ENCODE measurements at places on chromosomes 13 and 19.

- no peak for DNase-seq
Measured at GRCh38 chr19:50024719-50025021, 502 bp downstream of the VRK3 start.

DNA sequence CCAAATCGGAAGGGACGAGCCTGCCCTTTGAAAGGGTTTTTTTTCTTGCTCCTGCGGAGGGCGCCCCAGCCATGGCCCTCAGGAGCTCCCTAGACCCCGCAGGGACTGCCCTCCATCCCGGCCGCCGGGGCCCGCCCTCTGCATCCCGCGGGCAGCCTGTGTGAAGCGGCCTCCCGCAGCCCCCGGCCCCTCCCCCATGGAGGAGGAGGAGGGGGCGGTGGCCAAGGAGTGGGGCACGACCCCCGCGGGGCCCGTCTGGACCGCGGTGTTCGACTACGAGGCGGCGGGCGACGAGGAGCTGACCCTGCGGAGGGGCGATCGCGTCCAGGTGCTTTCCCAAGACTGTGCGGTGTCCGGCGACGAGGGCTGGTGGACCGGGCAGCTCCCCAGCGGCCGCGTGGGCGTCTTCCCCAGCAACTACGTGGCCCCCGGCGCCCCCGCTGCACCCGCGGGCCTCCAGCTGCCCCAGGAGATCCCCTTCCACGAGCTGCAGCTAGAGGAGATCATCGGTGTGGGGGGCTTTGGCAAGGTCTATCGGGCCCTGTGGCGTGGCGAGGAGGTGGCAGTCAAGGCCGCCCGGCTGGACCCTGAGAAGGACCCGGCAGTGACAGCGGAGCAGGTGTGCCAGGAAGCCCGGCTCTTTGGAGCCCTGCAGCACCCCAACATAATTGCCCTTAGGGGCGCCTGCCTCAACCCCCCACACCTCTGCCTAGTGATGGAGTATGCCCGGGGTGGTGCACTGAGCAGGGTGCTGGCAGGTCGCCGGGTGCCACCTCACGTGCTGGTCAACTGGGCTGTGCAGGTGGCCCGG lies 815 bp downstream of the MAP3K10 start:
- DNase-seq, result peak; percentile 55

- DNase-seq, result peak; percentile 28
Measured at GRCh38 chr19:11410682-11411081, 8.4 kb downstream of the RGL3 start.

DNA sequence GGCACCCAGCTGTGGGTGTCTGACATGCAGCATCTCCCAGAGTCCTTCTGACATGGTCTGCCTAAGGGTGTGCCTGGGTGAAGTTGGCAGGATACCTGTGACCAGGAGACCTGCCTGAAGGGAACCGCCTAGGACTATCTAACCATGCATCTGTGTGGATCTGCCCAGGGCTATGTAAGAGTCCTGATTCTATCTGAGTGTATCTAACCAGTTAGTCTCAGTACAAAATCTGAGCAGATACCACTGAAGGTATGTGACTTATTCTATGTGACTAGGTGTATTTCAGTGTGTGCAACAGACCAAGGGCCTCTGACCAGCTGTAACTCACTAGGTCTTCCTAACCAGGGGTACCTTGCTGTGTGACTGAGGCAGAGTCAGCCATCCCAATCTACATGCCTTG lies 28.2 kb upstream of the FBL start:
- no peak for DNase-seq

DNA sequence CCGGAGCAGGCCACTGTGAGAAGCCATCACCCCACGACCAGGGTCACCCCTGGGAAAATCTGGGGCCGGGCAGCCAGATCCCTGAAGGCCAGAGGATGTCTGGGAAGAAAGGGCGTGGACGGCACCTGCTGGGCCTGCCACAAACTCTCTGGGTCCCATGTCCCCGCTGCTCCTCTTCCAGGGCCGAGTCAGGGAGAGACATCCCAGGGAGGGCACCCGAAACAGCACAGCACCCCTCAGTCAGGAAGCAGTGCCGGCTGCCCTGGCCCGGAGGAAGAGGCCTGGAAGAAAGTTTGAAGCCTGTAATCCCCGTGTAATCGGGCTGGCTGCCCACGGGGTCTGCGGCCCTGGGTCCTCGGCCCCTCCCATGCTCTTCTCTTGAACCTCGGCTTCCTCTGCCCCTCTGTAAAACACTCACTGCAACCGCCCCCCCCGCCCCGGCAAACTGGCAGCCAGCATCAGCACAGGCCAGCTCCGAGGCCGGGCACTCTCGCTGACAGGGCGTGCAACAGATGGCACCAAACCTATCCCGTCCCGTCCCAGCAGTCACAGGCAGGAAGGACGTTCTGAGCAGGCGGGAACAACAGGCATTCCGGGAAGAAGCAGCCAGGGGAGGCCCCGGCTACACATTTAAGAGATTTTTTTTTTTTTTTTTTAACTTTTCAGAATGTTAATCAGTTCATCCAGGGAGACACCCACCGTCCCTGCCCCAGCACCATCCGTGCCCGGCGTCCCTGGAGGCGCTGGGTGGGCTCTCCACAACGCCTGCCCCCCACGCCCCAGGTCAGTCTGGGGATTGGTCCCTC lies 1.5 kb downstream of the SBNO2 start:
- DNase-seq, result peak; percentile 78

DNA sequence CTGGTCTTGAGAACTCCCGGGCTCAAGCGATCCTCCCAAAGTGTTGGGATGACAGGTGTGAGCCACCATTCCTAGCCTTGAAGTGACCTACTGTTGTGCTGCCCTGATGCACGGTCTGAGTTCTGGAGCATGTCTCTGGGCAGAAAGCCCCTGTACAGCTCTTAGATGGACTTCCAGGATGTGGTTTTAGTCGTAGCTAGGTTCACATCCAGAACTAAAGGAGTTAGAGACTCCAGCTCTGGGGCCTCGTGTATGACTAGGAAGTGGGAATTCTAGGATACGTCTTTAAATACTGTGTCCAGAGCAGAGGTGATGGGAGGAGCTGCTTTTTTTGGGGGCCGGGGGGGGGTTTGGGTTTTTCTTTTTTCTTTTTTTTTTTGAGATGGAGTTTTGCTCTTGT lies 12.2 kb downstream of the UPF1 start:
- DNase-seq, result no peak

- DNase-seq, result no peak
Measured at GRCh38 chr19:38386971-38387549, 774 bp downstream of the GGN start.

DNA sequence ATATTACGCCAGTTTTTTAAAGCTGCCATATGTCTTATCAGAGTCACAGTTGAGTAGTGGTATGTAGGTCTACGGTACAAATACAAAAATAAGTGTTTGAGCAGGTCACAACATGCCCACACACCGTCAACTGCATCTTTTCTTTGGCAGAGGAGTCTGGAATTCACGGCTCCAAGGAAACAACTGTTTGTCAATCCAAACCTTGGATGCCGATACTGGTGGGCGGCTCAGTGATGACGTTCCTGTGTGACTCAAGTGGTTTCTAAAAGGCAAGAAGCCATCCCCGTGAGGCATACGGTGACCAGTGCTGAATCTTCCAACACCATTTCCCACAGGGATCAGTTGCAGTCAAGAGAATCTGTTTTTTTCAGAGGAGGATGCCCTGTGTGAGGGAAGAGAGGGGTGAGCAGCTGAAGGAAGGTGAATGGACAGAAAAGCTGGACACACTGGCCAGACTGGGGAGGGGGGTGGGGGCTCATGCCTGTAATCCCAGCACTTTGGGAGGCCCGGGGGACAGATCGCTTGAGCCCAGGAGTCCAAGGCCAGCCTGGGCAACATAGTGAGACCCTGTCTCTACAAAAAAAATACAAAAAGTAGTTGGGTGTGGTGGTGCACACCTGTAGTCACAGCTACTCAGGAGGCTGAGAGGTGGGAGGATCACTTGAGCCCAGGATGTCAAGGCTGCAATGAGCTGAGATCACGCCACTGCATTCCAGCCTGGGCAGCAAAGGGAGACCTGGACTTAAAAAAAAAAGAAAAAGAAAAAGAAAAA lies 22.8 kb upstream of the CEBPG start:
- peak; percentile 14 for DNase-seq

DNA sequence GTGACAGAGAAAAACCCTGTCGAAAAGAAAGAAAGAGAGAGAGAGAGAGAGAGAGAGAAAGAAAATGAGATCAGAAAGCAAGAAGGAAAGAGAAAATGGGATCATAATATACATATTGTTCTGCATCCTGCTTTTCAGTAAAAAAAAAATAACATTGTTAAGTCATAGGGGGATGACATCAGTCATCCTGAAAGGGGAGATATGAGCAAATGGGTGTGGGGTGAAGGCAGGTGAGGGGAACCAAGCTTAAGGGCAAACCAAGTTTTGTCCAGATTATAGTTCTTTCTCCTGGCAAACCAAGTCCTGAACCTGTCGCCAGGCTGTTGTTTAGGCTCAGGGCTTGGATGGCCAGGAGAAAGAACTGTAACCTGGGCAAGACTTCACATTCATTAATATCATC lies 92.6 kb upstream of the TMTC4 start:
- no peak for DNase-seq

DNA sequence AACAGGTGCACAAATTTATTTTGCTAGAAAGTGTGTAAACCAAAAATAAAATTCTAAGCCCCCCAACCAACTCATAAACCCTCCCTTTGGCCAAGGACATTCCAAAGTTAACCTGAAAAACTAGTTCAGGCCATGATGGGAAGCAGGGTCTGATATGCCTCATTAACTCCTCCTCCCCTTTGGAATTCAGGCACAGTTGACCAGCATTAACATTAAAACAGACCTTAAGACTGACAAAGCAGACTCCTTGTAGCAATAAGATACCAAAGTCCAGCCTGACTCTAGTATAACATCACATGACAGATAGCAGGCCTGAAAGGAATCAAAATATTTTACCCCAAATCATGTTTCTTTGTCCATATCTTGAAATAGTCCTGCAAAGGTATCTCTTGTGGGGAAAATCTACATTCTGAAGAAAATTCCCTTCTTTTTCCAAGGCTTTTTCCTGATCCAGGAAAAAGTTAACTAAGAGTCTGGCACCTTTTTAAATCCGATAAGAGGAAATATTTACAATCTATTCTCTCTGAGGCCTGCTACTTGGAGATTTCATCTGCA lies 19.7 kb downstream of the NEK5 start:
- DNase-seq, result no peak

DNA sequence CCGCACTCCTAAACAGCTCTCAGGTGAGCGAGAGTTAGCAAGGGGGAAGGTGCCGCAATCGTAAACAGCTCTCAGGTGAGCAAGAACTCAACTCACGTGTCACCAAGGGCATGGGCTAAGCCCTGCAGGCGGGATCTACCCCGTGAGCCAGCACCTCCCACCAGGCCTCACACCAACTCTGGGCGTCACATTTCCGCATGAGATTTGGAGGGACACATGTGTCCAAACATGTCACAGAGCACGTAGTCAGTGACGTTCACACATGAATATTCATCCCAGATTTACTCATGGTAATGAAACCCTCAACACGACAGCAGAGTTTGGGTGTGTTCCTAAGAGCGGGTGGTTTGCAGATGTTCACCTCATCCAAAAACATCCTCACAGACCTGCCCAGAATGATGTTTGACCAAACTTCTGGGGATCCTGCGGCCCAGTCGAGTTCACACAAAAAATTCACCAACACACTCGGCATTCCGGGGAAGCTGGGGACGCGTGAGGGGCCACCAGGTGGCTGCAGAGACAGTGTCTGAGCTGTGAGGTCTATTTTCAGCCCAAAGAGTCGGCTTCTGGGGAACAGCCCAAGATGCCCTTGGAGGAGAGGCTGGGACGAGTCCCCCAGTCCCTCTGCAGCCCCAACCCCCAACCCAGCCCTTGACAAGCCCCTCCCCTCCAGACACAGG lies 19.6 kb downstream of the C2CD4C start:
- DNase-seq, result no peak

DNA sequence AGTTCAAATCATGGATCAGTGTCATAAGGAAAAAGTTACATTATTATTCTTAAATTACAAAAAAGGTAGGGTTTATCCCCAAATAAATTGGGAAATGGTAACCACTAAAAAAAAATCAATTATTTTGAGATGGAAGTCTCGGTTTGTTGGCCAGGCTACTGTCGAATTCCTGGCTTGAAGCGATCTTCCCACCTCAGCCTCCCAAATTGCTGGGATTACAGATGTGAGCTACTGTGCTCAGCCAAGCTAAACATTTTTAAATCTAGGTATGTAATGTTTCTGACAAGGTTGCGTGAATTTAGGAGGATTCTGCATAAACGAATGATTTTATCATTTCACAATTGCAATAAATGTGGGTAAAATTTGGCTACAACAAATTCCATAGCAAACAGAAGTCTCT lies 2.0 kb downstream of the NAA16 start:
- DNase-seq, result no peak

- DNase-seq, result peak; percentile 10
Measured at GRCh38 chr19:29806098-29806866, 5.5 kb upstream of the CCNE1 start.

DNA sequence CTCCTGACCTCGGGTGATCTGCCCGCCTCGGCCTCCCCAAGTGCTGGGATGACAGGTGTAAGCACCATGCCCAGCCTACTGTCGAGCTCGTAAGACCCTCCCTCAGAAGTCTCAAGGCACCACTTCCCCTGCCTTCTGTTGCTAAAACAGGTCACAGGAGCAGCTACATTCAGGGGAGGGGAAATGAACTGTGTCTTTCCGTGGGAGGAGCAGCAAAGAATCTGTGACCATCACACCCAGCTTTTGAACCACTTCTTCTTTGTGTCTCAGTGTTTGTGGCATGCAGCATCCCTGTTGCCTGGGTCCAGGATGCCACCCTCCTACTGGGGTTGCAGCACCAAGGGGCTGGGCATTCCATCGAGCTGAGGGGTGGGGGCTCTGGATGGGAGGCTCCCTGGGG lies 7.7 kb upstream of the CSNK1G2 start:
- no peak for DNase-seq

DNA sequence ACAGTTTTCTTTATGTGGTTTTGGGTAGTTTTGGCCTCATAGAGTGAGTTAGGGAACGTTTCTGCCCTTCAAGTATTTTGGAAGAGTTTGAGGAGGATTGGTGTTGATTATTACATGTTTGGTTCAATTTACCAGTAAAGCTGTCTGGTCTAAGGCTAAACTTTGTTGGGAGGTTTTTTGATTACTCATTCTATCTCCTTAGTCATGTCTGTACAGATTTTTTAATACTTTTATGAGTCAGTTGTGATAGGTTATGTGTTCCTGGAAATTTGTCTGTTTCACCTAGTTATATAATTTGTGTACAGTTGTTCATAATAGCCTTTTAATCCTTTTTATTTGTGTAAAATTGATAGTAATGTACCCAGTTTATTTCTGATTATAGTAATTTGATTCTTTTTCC lies 20.4 kb downstream of the RNF17 start:
- no peak for DNase-seq

Measured in adipocyte (in vitro differentiated cells).